8988T (cell line): ENCODE measurements at places on chromosomes 13 and 19.

DNA sequence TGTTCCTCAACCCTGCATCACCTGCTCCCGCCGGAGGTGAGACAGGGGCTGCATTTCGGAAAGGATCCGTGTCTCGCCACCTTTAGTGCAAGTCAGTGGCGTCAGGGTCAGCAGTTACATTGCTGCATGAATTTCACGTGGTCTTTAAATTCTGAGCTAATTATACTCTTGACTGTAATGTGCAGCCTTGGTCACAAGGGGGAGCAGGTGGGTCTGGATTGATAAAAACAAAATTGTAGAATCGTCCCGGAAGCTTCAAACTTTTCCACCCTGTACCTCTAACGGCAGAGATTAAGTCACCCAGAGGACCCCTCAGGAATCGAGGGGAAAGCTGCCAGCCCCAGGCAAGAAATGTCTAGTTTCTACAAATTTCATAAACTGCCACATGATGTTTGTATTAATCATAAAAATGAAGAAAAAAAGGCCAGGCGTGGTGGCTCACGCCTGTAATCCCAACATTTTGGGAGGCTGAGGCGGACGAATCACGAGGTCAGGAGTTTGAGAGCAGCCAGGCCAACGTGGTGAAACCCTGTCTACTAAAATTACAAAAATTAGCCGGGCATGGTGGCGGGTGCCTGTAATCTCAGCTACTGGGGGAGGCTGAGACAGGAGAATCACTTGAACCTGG is 20.2 kb downstream of the BBC3 start:
- no peak for DNase-seq

DNA sequence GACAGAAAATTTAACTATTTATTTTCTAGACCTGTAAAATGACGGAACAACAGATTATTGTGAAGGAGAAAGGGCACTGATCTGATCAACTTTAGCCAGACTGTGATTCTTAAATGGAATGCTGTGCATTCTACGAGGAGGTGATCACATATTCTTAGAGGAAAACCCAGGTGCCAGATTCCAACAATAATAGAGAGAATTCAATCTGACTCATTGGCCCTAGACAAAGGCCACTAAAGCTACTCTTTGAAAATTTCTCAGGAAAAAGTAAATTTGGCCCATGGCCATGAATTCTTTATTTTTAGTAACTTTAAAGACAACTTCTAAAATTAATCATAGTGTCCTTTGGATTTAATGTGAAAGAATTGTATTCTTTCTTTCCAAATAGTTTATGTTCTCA is 58.6 kb upstream of the POSTN start:
- no peak for DNase-seq

- DNase-seq = no peak
These were observed 270.6 kb downstream of the DNAJC15 start for GRCh38 chr13:43293986-43294385.

- no peak for DNase-seq
These were observed 2172.2 kb downstream of the PCDH9 start for GRCh38 chr13:65057986-65058385.

GRCh38 chr19:51695702-51696315 is 2.7 kb downstream of the SPACA6 start:
- no peak for DNase-seq

GRCh38 chr13:65461590-65461989 is 1768.5 kb downstream of the PCDH9 start:
- DNase-seq = no peak
